ENCODE measurements at places on chromosomes 16 and 17. TPM values are rescaled to one million over a fixed set of nuclear protein-coding genes. Genes with fewer than 3 reads are reported as not detected.
A peak's percentile ranks its signal among the peaks of the same experiment; 100 is the strongest.

GRCh38 chr16:65061935-65062518 lies 59.8 kb downstream of the CDH11 start:
- H3K27me3 ChIP-seq = peaks cover 5% of the 10 kb centered on the region
- H3K27ac ChIP-seq = no peak overlapping the region
- H3K4me3 ChIP-seq = no peak overlapping the region
- H3K4me1 ChIP-seq = no peaks in the 10 kb centered on the region

GRCh38 chr16:20614186-20615141 lies 38.3 kb upstream of the ACSM2B start:
- no peaks in the 10 kb centered on the region for H3K36me3 ChIP-seq
- no peak for DNase-seq
- H3K4me1 ChIP-seq = no peaks in the 10 kb centered on the region
- H3K27me3 ChIP-seq = peaks cover 14% of the 10 kb centered on the region
- no peak overlapping the region for H3K4me3 ChIP-seq

GRCh38 chr16:66928702-66929388 lies 3.5 kb upstream of the RRAD start:
- DNase-seq = peak; percentile 77
- peaks cover 29% of the 10 kb centered on the region for H3K4me1 ChIP-seq
- no peak overlapping the region for H3K4me3 ChIP-seq
- peaks cover 17% of the 10 kb centered on the region for H3K27me3 ChIP-seq
- H3K36me3 ChIP-seq = peaks cover 26% of the 10 kb centered on the region
- H3K27ac ChIP-seq = no peak overlapping the region

DNA sequence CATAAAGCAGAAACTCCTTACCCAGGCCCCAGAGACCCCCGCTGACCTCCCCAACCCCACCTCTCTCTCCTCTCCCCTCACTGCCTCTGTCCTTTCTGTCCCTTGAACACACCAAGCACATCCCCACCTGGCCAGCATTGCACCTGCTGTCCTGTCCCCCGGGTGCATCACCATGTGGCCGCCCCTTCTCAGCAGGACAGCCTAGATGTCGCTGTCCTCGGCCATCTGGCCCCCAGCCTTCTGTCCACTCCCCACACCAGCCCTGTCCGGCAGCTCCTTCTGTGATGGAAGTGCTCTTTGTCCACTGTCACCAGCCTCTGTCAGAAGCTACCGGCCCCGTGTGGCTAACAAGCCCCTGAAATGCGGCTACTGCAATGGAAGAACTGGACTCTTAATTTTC lies 12.3 kb upstream of the MPRIP start:
- H3K27ac ChIP-seq = no peak overlapping the region
- no peaks in the 10 kb centered on the region for H3K36me3 ChIP-seq
- DNase-seq = no peak
- H3K27me3 ChIP-seq = no peaks in the 10 kb centered on the region

- peaks cover 42% of the 10 kb centered on the region for H3K4me1 ChIP-seq
- H3K4me3 ChIP-seq = peak overlapping the region; percentile 78
- DNase-seq = no peak
- peak overlapping the region; percentile 99 for H3K27ac ChIP-seq
These were observed 3.9 kb upstream of the SGCA start for GRCh38 chr17:50161911-50162288.

- no peaks in the 10 kb centered on the region for H3K27me3 ChIP-seq
- no peak for DNase-seq
- H3K36me3 ChIP-seq = no peaks in the 10 kb centered on the region
- no peak overlapping the region for H3K4me3 ChIP-seq
- no peaks in the 10 kb centered on the region for H3K4me1 ChIP-seq
These were observed 131.3 kb downstream of the CBLN1 start for GRCh38 chr16:49150341-49150740.

- H3K4me1 ChIP-seq = no peaks in the 10 kb centered on the region
- no peaks in the 10 kb centered on the region for H3K36me3 ChIP-seq
- DNase-seq = no peak
- no peak overlapping the region for H3K4me3 ChIP-seq
- no peaks in the 10 kb centered on the region for H3K27me3 ChIP-seq
- H3K27ac ChIP-seq = no peak overlapping the region
These were observed 27.5 kb downstream of the ASPA start for GRCh38 chr17:3503285-3503684.

DNA sequence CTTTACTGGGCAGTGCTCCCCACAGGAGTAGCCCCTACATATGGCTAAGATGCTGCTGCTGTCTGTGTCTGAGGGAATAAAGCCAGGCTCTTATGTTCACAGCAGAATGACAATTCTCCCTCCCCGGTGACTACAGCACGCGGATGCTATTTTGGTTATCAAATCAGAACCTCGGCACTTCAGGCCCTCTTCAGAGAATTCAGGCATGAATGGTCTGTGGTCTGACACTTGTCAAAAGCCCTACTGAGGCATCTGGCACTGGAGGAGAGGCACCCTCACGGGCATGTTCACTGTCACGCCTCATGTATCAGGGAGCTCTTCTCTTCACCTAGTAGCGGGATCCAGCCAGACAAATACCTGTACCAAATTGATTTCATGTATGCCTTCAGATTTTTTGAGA lies 30.4 kb downstream of the KIAA0513 start:
- H3K36me3 ChIP-seq = no peaks in the 10 kb centered on the region
- H3K27me3 ChIP-seq = no peaks in the 10 kb centered on the region
- H3K4me1 ChIP-seq = peaks cover 61% of the 10 kb centered on the region
- H3K4me3 ChIP-seq = no peak overlapping the region
- DNase-seq = no peak
- H3K27ac ChIP-seq = peak overlapping the region; percentile 75

ARHGAP23 gene
- 0.86 TPM for total RNA-seq

GDPD3 gene
- total RNA-seq = 7.0 TPM

LPCAT2 gene
- total RNA-seq = 0.59 TPM

SLC16A11 gene
- total RNA-seq = 1.5 TPM

Data from activated CD4-positive, alpha-beta T cell treated with anti-CD3 and anti-CD28 coated beads for 36 hours (primary cell).